ENCODE measurements at places on chromosomes 4 and X.

- H3K4me1 ChIP-seq = no peaks in the 10 kb centered on the region
- no peaks in the 10 kb centered on the region for H3K27me3 ChIP-seq
- DNase-seq = no peak
- H3K36me3 ChIP-seq = no peaks in the 10 kb centered on the region
- no peak overlapping the region for H3K27ac ChIP-seq
These were observed 347.4 kb upstream of the EPHA5 start for GRCh38 chr4:66017671-66018070.

- H3K27me3 ChIP-seq = no peaks in the 10 kb centered on the region
- no peaks in the 10 kb centered on the region for H3K4me1 ChIP-seq
- H3K36me3 ChIP-seq = no peaks in the 10 kb centered on the region
- H3K4me3 ChIP-seq = no peak overlapping the region
These were observed 61.8 kb downstream of the VMA21 start for GRCh38 chrX:151458824-151459223.

GRCh38 chrX:30659421-30659820 is 6.2 kb downstream of the GK start:
- H3K4me3 ChIP-seq = no peak overlapping the region
- H3K4me1 ChIP-seq = no peaks in the 10 kb centered on the region

DNA sequence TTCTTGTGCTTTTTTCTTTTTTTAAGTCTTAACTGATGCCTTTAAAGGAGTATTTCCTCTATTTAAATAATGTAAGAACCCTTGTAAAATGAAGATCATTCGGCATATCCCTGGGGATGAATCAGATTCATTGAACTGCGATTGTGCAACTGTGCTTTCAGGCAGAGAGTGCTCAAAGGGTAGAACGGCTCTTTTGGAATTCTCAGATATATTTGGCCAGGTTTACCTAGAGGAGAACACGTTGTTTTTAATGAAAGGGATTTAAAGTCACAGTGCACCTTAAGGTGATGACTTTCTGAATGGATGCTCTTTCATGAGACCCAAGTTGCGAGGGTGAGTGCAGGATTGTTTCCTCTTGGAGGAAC is 51.6 kb upstream of the ELOVL6 start:
- H3K36me3 ChIP-seq = no peaks in the 10 kb centered on the region
- no peak overlapping the region for H3K4me3 ChIP-seq
- H3K27ac ChIP-seq = no peak overlapping the region
- DNase-seq = no peak
- no peaks in the 10 kb centered on the region for H3K4me1 ChIP-seq
- H3K27me3 ChIP-seq = peaks cover 4% of the 10 kb centered on the region

- H3K27me3 ChIP-seq = no peaks in the 10 kb centered on the region
- H3K36me3 ChIP-seq = no peaks in the 10 kb centered on the region
- H3K27ac ChIP-seq = no peak overlapping the region
- H3K4me3 ChIP-seq = no peak overlapping the region
- no peak for DNase-seq
These were observed 61.0 kb downstream of the HPRT1 start for GRCh38 chrX:134520860-134521390.

GRCh38 chr4:85477534-85477933 is 2.6 kb downstream of the ARHGAP24 start:
- H3K27ac ChIP-seq = no peak overlapping the region
- no peak overlapping the region for H3K4me3 ChIP-seq
- no peak for DNase-seq
- no peaks in the 10 kb centered on the region for H3K36me3 ChIP-seq
- H3K27me3 ChIP-seq = peaks cover 8% of the 10 kb centered on the region

GRCh38 chr4:52560844-52561280 is 98.2 kb downstream of the USP46 start:
- no peaks in the 10 kb centered on the region for H3K4me1 ChIP-seq
- H3K27ac ChIP-seq = no peak overlapping the region
- peaks cover 6% of the 10 kb centered on the region for H3K27me3 ChIP-seq
- DNase-seq = no peak
- no peak overlapping the region for H3K4me3 ChIP-seq
- H3K36me3 ChIP-seq = no peaks in the 10 kb centered on the region

DNA sequence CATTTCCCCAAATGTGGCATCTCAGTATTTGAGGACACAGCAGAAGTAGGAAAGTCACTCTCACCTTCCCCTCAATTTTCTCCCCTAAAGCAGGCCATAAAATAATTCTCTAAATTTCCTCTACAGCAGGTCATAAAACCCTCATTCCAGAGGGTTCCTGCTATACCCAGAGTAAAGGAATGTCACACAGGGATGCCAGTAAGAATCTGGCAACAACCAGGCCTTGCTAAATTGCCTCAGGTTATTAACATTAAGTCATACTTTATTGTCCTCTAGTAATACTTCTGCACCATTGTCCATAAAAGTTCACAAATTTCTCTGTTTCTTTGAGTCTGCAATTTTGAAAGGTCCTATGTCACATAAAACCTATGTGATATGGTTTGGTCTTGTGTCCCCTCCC is 685.7 kb upstream of the SLIT2 start:
- H3K4me1 ChIP-seq = no peaks in the 10 kb centered on the region
- H3K27me3 ChIP-seq = no peaks in the 10 kb centered on the region
- no peaks in the 10 kb centered on the region for H3K36me3 ChIP-seq
- no peak overlapping the region for H3K27ac ChIP-seq

DNA sequence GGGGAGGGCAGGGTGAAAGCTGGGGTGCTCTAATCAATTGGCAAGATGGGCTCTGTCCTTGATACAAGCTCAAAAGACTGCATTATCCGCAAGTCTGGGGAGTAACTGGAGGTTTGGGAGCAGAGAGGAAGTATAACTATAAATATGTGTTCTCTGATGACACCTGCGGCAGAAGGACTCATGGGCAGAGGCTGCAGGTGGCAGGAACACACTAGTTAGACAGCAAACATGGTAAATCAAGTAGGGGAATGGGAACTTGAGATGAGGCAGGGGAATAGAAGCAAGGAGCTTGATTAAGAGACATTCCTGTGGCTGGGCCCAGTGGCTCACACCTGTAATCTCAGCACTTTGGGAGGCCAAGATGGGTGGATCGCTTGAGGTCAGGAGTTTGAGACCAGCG is 30.3 kb downstream of the SH3KBP1 start:
- no peaks in the 10 kb centered on the region for H3K36me3 ChIP-seq
- no peak overlapping the region for H3K4me3 ChIP-seq
- DNase-seq = no peak
- H3K27ac ChIP-seq = no peak overlapping the region

GRCh38 chr4:2937146-2937857 is 25.9 kb downstream of the NOP14 start:
- H3K4me3 ChIP-seq = no peak overlapping the region
- peaks cover 19% of the 10 kb centered on the region for H3K36me3 ChIP-seq
- no peaks in the 10 kb centered on the region for H3K27me3 ChIP-seq

GRCh38 chr4:4568806-4569427 is 27.1 kb upstream of the STX18 start:
- no peak overlapping the region for H3K27ac ChIP-seq
- no peak overlapping the region for H3K4me3 ChIP-seq
- no peak for DNase-seq
- H3K36me3 ChIP-seq = no peaks in the 10 kb centered on the region
- H3K27me3 ChIP-seq = no peaks in the 10 kb centered on the region
- H3K4me1 ChIP-seq = no peaks in the 10 kb centered on the region

- no peaks in the 10 kb centered on the region for H3K27me3 ChIP-seq
- no peak for DNase-seq
- H3K27ac ChIP-seq = no peak overlapping the region
- H3K4me1 ChIP-seq = peaks cover 3% of the 10 kb centered on the region
- H3K4me3 ChIP-seq = no peak overlapping the region
- H3K36me3 ChIP-seq = no peaks in the 10 kb centered on the region
These were observed 26.5 kb downstream of the RELL1 start for GRCh38 chr4:37659696-37660095.

GRCh38 chr4:177728361-177729152 is 286.3 kb upstream of the AGA start:
- no peak for DNase-seq
- peaks cover 2% of the 10 kb centered on the region for H3K27me3 ChIP-seq
- no peaks in the 10 kb centered on the region for H3K4me1 ChIP-seq
- H3K36me3 ChIP-seq = no peaks in the 10 kb centered on the region
- no peak overlapping the region for H3K4me3 ChIP-seq

DNA sequence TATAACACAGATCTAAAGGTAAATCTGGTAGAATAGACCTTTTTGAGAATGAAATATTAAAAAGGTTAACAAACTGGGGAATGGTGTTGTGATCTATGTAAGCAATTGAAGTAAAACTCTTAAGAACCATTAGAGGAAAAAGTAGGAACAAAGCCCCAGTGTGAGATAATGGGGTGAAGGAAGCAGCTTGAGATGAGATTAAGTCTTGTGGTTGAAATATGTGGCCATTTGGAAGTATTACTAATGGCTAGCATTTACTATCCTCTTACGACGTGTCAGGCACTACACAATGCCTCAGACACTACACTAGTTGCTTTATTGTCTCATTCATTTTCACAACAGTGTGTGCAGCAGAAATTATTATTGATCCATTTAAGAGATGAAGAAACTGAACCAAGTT is 25.9 kb upstream of the NDNF start:
- no peak for DNase-seq
- no peak overlapping the region for H3K27ac ChIP-seq
- no peak overlapping the region for H3K4me3 ChIP-seq
- no peaks in the 10 kb centered on the region for H3K27me3 ChIP-seq
- H3K36me3 ChIP-seq = no peaks in the 10 kb centered on the region
- H3K4me1 ChIP-seq = peaks cover 3% of the 10 kb centered on the region

DNA sequence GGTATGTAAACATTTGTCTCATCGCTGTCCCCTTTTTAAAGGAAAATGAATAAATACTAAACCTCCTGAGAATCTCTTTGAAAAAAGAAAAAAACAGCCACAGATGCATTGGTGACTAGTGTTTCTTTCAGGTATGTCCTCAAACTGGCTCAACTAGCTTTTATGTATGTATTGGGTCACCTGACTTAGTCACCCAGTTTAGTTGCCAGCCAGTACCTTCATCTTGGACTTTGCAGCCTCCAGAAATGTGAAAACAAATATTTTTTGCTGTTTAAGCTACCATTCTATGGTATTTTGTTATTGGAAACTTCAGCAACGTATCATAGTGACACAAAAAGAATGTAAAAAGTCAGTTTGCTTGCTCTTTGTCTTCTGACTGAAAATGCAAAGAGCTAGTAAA is 1263.5 kb downstream of the FAM133A start:
- no peaks in the 10 kb centered on the region for H3K4me1 ChIP-seq
- no peak overlapping the region for H3K4me3 ChIP-seq
- H3K36me3 ChIP-seq = no peaks in the 10 kb centered on the region
- no peak for DNase-seq
- H3K27me3 ChIP-seq = no peaks in the 10 kb centered on the region

DNA sequence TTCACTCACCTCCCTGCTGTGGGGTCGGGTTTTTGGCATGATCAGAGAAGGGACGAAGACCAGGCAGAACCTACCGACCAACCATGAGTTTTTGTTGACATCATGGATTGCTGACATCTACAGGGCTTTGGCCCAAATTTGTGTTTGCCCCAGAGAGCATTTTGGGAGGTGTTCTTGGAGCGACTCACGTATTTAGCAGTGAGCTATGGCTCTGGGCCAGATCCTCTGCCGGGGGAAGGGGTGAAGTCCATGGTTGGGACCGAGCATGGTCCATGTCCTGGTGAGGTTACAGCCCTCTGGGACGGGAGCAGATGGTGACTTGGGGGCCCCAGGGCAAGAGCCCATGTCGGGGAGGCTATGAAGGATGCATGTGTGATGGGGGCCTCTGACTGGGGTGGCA is 17.4 kb downstream of the SORCS2 start:
- DNase-seq = no peak
- no peak overlapping the region for H3K27ac ChIP-seq
- no peaks in the 10 kb centered on the region for H3K4me1 ChIP-seq
- H3K36me3 ChIP-seq = no peaks in the 10 kb centered on the region

DNA sequence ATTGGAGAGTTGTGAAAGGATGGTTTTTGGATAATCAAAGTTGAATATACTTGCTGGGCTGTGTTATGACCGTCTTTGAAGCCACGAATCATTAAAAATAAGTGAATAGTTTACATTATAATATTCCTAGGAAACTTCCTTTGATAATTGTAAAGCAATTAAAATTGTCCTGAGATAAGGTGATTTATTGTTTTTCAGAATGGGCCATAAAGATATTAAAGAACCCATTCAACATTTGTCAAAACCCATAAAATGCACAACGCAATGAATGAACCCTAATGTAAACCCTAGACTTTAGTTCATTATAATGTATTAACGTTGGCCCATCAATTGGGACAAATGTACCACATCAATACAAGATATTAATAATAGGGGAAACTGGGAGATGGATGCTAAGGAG is 11.4 kb downstream of the FHL1 start:
- H3K27ac ChIP-seq = no peak overlapping the region
- no peaks in the 10 kb centered on the region for H3K4me1 ChIP-seq
- no peak for DNase-seq
- H3K36me3 ChIP-seq = no peaks in the 10 kb centered on the region

- H3K4me1 ChIP-seq = peaks cover 33% of the 10 kb centered on the region
- no peaks in the 10 kb centered on the region for H3K27me3 ChIP-seq
- H3K27ac ChIP-seq = peak overlapping the region; percentile 70
- H3K36me3 ChIP-seq = no peaks in the 10 kb centered on the region
These were observed 31.0 kb downstream of the TMSB4X start for GRCh38 chrX:13005661-13006473.

GRCh38 chrX:33725535-33726210 is 406.4 kb downstream of the FAM47A start:
- no peak overlapping the region for H3K4me3 ChIP-seq
- H3K36me3 ChIP-seq = no peaks in the 10 kb centered on the region
- H3K4me1 ChIP-seq = no peaks in the 10 kb centered on the region
- H3K27ac ChIP-seq = no peak overlapping the region
- no peaks in the 10 kb centered on the region for H3K27me3 ChIP-seq

- no peaks in the 10 kb centered on the region for H3K4me1 ChIP-seq
- no peak overlapping the region for H3K4me3 ChIP-seq
- DNase-seq = no peak
These were observed 52.6 kb upstream of the PDHA1 start for GRCh38 chrX:19291086-19291485.

DNA sequence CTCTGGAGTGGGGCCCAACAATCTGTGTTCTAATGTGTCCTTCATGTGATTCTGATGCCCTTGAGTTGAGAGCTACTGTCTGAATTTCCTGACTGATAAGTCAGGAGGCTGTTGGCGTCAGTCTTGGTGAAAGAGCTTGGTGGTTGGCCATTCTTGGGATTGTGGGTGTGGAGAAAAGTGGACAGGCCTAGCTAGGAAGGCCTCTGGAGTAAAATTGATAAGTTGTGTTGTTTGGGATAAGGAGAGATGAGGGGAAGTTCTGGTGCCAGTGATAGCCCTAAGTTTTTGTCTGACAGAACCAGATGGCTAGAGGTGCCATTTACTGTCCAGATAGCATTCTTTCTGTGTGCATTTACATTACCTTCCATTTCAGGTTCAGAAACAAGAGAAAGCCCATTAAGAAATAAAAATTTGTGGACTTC is 11.7 kb downstream of the NSD2 start:
- no peak overlapping the region for H3K27ac ChIP-seq
- no peaks in the 10 kb centered on the region for H3K36me3 ChIP-seq
- no peak for DNase-seq
- no peaks in the 10 kb centered on the region for H3K27me3 ChIP-seq

All from T-cell (primary cell).